ENCODE measurements at places on chromosomes 16 and 17. TPM values are rescaled to one million over a fixed set of nuclear protein-coding genes. Genes with fewer than 3 reads are reported as not detected.

- DNase-seq: no peak
Observed at GRCh38 chr17:69282002-69282401, 44.9 kb downstream of the ABCA5 start.

GRCh38 chr16:3922241-3922640 is 41.7 kb upstream of the CREBBP start:
- no peak for DNase-seq

KRT17 gene
- total RNA-seq: 3,327 TPM

DNA sequence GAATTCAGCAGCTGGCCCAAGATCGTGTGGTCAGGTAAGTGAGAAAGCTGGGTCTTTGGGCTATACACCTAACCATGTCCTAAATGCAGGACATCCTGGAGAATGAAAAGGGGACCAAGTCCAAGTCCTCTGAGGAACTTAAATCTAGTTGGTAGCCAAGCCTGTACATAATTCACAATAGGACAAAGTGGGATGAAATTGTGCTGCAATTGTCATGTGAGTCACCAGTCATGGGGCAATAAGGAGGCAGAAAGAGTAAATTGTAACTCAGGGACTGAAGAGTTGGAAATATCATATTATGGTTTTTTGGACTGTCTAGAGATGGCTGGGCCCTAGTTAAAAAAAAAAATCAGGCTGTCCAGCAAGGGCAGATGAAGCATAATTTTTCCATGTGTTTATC is 202.6 kb downstream of the CYLD start:
- no peak for DNase-seq

ZNF423 gene
- 72.6 TPM for total RNA-seq

DNA sequence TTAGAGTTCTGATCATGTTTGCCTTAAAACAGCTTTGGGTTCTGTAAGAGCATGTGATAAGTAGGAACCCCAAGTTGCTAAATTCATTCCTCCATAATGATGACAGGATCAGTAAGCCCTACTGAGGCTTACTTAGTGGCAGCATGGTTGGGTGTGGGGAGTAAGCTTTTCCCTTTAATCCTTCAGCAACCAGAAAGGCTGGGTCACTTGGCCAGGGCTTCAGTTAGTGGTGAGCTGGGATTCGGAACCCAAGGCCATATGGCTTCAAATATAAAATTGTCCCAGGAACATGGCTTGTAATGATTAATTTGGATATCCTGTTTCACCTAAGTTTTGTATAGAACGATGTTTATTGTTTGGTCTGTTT is 850 bp downstream of the GINS3 start:
- no peak for DNase-seq

TMEM238L gene
- total RNA-seq: not detected

DNA sequence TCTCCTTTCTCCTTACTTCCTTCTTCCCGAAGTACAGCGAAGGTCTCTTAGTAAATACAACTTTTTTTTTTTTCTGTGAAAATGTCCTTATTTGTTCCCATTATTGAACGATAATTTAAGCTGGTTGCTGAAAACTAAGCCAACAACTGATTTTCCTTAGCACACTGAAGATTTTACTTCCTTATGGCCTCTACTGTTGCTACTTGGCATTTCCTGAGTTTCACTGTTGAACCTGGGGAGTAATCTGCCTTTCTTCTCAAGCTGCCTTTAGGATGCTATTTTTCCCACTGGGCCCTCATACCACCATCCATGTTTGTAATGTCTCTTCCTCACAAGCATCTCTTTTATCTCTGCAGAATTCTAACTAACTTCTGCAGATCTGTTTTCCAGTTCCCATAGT is 26.1 kb downstream of the UBE2O start:
- DNase-seq: no peak

SEPTIN12 gene
- total RNA-seq: not detected

- DNase-seq: no peak
Observed at GRCh38 chr16:65070831-65071432, 50.9 kb downstream of the CDH11 start.

DNA sequence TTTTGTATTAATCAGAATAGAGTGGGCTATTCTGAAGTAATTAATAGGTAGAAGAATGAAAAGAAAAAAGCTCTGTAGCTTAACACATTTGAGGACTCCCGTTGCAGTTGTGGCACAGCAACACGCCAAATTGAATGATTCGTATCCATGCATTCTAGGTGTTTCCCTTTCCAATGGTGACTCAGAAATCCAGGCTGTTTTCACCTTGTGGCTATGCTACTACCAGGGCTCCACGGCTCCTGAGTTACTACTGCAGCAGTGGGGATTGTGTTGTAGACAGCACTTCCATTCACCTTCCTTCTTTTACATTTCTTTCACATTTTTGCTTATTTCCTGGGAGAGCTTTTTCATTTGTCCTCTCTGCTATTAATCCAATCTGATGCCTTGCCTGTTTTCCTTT is 1616.4 kb downstream of the CDH8 start:
- DNase-seq: no peak

GRCh38 chr16:81265658-81266451 is 27.4 kb downstream of the BCO1 start:
- no peak for DNase-seq

GRCh38 chr16:49019831-49020230 is 261.8 kb downstream of the CBLN1 start:
- no peak for DNase-seq

GRCh38 chr17:31724619-31725018 is 134.4 kb downstream of the COPRS start:
- no peak for DNase-seq

RND2 gene
- 7.1 TPM for total RNA-seq

TBX4 gene
- total RNA-seq: 0.45 TPM

TOX3 gene
- total RNA-seq: 14.7 TPM

- DNase-seq: no peak
Observed at GRCh38 chr16:85798283-85798776, 1.0 kb downstream of the EMC8 start.

ACSM3 gene
- total RNA-seq: 22.6 TPM

LITAFD gene
- not detected for total RNA-seq

GRCh38 chr16:89565506-89566372 is 5.3 kb downstream of the RPL13 start:
- no peak for DNase-seq

DNA sequence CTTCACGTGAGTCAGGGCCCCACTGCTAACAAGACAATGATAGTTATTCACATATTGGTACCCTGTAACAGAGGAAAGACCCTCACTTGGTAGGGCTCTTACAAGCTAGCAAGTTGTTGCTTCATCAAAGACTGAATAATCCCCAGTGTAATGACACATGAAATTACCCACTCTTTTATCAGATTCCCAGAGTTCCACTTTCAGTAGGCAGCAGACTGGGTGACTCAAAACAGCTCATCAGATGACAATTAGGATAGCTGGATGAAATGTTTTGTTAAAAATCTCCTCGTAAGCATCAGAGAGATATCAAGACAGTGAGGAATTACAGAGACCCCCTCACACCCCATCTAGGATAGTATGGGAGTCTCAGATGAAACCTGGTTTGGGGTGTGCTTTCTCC is 6.8 kb upstream of the OR1E2 start:
- DNase-seq: no peak

DNA sequence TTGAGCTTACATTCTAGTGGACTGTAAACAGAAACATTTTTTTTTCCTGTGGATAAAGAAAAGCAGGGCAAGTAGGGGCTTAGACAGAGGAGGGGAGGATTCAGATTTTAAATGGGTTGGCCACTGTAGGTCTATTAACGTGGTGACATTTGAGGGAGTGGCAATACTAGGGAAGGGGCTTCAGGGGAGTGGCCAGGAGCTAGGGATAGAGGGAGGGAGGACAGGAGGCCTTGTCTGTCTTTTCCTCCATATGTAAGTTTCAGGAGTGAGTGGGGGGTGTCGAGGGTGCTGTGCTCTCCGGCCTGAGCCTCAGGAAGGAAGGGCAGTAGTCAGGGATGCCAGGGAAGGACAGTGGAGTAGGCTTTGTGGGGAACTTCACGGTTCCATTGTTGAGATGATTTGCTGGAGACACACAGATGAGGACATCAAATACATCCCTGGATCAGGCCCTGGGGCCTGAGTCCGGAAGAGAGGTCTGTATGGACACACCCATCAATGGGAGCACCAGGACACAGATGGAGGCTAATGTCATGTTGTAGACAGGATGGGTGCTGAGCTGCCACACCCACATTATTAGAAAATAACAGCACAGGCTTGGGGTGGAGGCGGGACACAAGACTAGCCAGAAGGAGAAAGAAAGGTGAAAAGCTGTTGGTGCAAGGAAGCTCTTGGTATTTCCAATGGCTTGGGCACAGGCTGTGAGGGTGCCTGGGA is 6.5 kb upstream of the HBM start:
- DNase-seq: no peak

DNAH2 gene
- total RNA-seq: 1.0 TPM

GRCh38 chr16:82580298-82580890 is 46.4 kb upstream of the CDH13 start:
- no peak for DNase-seq
